ENCODE measurements at places on chromosomes 3 and 15.
A peak's percentile ranks its signal among the peaks of the same experiment; 100 is the strongest.

GRCh38 chr15:56754772-56755370 is 21.6 kb upstream of the ZNF280D start:
- no peak for DNase-seq

DNA sequence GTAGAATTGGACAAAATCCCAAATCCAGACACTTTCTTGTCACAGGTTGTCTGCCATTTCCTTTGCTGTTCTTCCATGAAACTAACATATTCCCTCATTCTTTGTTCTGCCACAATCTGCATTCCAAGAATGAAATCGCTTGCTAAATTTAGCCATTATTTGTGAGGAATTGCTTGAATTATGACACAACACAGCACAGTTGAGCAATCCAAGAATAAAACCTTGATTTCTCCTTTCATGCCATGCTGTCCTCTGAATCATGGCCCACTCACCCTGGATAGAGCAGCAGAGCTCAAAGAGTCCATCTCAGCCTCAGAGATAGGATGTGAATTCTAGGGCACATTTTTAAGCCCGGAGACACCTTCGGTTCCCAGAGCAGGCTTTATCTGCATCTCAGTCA is 35.2 kb upstream of the GREM1 start:
- DNase-seq = no peak

- DNase-seq = no peak
These were observed 46.2 kb downstream of the SLC25A26 start for GRCh38 chr3:66267031-66267430.

DNA sequence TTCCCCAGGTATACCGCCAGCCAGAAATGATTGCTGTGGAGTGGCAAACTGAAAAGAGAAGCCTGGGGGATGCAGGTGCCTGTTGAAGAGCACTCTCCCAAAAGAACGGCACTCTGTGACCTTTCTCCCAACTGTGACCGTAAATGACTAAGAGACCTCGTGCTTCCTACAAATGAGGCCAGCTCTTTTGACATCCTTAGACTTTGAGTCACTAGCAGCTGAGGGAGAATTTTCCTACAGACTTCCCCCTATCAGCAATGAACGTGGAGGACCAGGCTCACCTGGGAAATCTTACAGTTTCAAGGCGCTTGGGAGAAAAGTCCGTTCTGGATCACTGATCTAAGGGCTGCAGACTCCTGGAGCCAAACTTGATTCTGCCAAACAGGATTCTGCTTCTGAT is 8.6 kb downstream of the AQP9 start:
- DNase-seq = no peak

DNA sequence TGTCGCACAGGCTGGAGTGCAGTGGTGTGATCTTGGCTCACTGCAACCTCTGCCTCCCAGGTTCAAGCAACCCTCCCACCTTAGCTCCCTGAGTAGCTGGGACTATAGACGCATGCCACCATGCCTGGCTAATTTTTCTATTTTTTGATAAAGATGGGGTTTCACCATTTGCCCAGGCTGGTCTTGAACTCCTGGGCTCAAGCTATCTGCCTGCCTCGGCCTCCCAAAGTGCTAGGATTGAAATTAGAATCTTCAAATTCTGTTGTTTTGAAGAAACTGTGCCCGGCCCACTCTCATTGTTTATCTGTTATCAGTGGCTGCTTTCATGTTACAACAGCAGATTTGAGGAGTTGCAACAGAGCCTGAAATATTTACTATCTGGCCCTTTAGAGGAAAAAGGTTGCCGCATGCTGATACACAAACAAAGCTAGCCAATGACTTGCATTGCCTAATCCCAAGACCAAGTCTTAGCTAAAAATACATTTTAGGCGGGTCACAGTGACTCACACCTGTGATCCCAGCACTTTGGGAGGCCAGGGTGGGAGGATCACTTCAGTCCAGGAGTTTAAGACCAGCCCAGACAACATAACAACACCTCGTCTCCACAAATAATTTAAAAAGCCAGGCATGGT is 43.2 kb upstream of the PPP4R2 start:
- no peak for DNase-seq

- no peak for DNase-seq
These were observed 22.9 kb downstream of the DNAAF4 start for GRCh38 chr15:55484917-55485672.

- peak; percentile 68 for DNase-seq
These were observed 13.0 kb upstream of the MANF start for GRCh38 chr3:51371943-51372557.

DNA sequence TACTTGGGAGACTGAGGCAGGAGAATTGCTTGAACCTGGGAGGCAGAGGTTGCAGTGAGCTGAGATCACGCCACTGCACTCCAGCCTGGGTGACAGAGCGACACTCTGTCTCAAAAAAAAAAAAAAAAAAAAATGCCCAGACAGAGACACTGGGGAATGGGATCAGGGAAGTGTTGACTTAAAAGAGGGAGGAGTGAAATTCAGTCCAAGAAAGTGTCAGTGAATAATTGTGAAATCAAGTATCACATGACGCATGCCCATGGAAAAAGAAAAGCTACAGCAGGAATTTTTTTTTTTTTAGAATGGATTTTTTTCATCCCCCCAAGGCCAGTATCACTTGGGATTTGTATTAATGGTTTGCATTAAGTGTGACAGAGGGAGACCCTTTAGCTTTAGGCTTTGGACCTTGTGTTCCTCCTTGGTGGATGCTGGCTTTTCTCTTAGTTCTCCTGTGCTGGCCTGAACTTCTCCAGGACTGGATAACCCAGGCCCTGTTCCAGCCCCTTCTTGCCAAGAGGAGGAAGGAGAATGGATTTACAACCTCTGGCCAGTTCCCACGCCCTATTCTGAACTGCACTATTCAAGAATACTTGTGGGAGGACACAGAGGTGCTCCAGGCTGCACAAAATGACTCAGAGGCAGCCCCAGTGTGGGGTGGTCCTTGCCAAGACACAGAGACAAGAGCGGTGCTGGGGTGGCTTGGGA is 36.7 kb upstream of the ZNF774 start:
- DNase-seq = peak; percentile 15

GRCh38 chr3:120678984-120679383 is 3.1 kb downstream of the HGD start:
- no peak for DNase-seq

- DNase-seq = no peak
These were observed 22.4 kb upstream of the AP4E1 start for GRCh38 chr15:50886139-50886467.

GRCh38 chr3:194339840-194340239 is 11.3 kb downstream of the CPN2 start:
- DNase-seq = no peak

- DNase-seq = no peak
These were observed 41.4 kb downstream of the SUMF1 start for GRCh38 chr3:4425707-4426106.

DNA sequence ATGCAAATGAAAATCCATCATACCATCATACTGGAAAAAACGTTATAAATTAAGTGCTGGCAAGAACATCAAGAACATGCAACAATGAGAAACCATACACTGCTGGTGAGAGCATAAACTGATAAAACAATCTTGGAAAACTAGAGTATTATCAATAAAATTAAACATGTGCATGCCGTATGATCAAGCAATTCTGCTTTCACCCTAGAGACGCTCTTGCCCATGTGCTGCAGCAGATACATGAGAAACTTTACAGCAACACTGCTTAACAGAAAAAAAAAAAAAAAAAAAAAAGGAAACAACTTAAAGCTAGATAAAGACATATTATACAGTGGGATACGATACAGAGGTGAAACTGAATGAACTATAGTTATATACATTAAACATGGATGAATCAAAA is 21.8 kb downstream of the SPG11 start:
- no peak for DNase-seq

DNA sequence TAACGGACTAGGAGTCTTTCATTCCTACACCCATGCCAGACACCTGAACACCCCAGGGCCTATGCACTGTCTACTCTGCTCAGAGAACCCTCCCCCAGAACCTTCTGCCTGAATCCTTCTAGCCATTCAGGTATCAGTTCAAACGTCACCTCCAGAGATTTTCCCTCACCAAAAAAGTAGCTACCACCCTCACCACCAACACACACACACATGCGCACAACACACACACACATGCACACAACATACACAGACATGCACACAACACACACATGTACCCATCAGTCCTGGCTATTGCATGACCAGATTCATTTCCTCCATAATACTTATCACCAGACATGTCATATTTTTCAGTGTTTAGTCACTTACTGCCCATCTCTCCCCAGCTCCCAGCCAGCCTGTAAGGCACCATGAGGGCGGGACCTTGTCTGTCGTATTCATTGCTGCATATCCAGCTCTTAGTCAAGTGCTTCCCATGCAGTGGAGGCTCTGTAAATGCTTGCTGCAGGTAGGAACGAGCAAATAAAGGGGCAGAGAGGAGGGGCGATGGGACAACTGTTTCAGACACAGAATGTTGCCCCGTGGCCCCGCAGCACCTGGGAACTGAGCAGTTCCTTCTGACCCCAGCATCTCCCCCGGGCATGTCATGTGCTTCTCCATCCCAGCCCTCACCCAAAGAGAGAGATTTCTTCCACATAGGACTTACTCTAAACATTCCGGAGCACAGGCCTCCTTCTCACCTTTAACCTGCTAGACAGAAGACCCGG is 29.2 kb downstream of the XXYLT1 start:
- DNase-seq = peak; percentile 38

DNA sequence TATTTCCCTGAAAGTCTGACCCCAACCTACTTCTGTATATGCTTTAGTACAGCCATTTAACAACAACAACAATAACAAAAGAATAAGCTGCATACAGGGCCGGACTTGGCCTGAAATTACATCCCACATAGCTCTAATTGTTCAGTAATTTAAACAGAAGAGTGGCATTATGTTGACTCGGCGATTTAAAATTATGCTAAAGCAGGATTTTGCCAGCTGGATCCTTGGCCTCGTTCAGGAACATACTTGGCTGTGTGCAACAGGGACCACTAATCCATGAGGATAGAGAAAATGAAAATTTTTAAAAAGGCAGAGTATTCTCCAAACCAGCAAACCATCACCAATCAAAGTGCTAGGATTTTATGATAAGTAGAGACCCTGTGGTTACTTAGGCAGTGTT is 433.1 kb upstream of the RBMS3 start:
- DNase-seq = no peak

- no peak for DNase-seq
These were observed 423.6 kb upstream of the MDFIC2 start for GRCh38 chr3:70736009-70736408.

DNA sequence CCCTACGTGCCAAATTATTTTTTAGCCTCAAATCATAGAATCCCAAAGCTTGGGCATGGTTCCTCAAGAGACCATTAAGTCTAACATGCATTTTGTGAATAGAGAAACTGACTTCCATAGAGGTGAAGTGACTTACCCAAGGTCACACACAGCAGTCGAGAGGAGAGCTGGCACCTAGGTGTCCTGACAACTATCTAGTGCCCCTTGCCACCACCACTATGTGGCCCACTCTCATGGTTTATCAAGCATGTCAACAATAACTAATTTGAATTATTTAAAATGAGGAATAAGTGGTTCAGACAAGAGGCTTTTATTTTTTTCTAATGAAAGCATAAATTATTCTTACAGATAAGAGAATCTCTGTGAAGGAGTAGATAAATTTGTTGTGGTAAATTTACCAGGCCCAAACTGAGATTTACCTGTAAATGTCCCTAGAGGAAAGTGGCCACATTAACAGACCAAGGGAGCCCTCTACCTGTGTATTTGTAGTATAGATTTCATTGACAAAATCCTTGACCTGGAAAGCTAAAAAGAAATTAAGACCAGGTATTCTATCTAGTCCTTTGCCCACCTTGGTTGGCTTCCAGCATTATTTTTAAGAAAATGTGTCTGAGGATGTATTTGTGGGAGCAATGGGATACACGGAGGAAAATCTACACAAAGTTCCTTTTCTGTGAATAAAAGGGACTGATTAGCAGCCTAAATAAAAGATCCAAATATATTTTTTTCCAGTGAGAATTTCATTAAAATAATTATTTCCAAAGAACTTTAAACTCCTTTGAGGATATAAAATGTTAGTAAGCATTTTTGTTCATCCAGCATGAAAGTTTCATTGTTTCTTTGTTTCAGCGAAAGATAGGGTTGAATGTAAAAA is 49.1 kb downstream of the IQCH start:
- DNase-seq = no peak

- no peak for DNase-seq
These were observed at the start of gene THBS1 for GRCh38 chr15:39580485-39581241. Gene THBS1 (plus strand): TSS chr15:39581079. CDS start chr15:39581858, 779 bp downstream.

- DNase-seq = no peak
These were observed 66.0 kb upstream of the GOLIM4 start for GRCh38 chr3:168161696-168162095.

DNA sequence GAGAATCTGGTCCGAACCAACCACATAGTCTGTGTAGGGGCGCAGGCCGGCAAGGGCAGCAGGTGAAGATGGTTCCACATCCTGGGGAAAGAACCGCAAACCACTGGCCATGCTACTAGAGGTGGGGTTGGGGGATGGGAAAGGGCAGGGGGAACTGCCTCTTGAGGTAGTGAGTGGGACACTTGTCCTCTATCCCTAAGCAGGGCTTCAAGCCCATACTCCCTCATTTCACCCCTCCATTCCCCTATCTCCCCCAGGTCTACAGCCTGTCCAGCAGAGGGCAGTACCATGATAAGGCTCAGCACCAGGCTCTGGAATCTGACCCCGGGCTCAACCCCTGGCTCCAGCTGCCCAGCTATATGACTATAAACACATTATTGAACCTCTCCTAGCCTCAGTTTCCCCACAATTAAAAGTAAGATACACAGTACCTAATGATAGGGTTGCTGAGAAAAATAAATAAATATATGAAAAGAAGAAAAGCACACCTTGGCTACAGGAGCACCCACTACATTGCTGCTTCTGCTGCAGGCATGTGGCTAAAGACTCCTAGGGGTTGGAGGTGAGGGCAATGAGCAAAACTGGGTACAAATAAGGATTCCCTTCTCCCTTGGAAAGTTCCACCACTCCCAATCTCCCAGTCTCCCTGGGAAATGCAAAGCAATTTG is 6.3 kb downstream of the GORASP1 start:
- DNase-seq = peak; percentile 61

DNA sequence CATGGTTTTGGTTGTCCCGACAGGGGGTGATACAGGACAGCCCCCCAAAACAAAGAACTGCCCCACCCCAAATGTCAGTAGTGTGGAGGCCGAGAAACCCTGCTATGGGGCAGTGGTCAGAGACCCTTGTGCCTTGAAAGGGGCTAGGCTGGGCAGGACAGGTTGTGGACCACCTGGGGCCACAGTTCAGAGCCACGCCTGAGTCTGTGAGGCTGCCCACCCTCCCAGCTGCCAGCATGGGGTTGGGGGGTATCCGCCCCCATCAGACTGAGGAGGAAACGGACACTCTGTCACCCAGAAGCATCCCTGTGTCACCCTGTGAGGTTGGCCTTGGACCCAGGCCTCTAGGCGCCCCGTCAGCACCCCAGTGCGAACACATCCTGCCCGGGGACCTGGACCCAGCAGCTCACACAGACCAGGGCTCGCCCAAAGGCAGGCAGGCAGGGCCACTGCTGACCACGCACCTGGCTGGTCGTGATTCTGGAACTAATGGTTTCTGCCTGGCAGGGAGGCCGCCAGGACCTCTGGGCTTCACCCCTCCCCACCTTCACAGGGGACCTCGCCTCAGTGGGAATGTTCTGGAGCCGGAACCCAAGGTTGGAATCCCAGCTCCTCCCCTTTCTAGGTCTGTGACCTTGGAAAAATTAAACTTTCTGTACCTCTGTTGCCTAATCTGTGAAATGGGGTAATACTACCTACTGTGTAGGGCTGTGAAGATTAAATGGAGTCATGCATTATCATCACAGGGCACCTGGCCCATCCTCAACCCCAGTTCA is 1.4 kb downstream of the SLC41A3 start:
- peak; percentile 38 for DNase-seq

GRCh38 chr3:66553441-66554113 is 52.8 kb upstream of the LRIG1 start:
- DNase-seq = no peak

Data from activated CD8-positive, alpha-beta memory T cell treated with anti-CD3 and anti-CD28 coated beads, Interleukin-2, amount 10 ng/mL, durations not matched to agents 7 days and 5 days (primary cell).